Fibroblast of skin of abdomen (primary cell): ENCODE measurements at places on chromosomes 1 and 21.

- peak; percentile 52 for DNase-seq
Measured at GRCh38 chr21:34345091-34345871, 18.5 kb upstream of the KCNE2 start.

GRCh38 chr1:15918962-15919715 lies 56.8 kb downstream of the ZBTB17 start:
- peak; percentile 90 for DNase-seq

DNA sequence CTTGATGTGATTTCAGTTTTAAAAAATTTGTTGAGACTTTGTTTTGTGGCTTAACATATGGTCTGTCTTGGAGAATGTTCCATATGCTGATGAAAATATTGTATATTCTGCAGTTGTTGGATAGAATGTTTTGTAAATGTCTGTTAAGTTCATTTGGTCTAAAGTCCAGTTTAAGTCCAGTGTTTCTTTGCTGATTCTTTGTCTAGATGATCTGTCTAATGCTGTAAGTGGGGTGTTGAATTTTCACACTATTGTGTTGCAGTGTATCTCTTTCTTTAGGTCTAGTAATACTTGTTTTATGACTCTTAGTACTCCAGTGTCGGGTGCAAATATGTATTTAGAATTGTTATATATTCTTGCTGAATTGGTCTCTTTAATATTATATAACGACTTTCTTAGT lies 10.9 kb upstream of the MPC2 start:
- DNase-seq, result no peak

- no peak for DNase-seq
Measured at GRCh38 chr1:211535346-211535745, 43.4 kb upstream of the RD3 start.

- no peak for DNase-seq
Measured at GRCh38 chr21:44293551-44294231, 6.2 kb upstream of the PFKL start.

GRCh38 chr1:23644555-23644866 lies 47.1 kb upstream of the RPL11 start:
- DNase-seq, result no peak

DNA sequence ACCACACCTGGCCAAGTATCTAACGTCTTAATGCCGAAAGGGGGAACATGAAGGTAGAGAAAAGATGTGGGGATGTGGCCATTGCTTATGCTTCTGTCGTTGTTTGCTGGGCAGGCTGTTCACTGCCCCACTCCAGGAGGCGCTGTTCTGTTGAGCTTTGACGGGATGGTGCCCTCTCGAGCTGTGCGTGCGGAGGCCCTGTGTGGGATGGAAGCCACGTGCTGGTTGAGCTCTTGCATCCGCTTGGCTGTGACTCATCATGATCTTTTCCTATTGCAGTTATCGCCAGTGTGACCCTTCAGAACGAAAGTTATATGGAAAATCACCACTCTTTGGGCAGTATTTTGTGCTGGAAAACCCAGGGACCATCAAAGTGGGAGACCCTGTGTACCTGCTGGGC lies 26.3 kb downstream of the MTARC1 start:
- no peak for DNase-seq
